ENCODE measurements at places on chromosomes 7 and 10.

- DNase-seq: no peak
Measured at GRCh38 chr10:113095419-113096127, 145.5 kb downstream of the TCF7L2 start.

- peak; percentile 48 for DNase-seq
Measured at GRCh38 chr10:48551861-48552591, 52.8 kb downstream of the ARHGAP22 start.

- no peak for DNase-seq
Measured at GRCh38 chr10:88840881-88841280, 10.8 kb downstream of the ANKRD22 start.

DNA sequence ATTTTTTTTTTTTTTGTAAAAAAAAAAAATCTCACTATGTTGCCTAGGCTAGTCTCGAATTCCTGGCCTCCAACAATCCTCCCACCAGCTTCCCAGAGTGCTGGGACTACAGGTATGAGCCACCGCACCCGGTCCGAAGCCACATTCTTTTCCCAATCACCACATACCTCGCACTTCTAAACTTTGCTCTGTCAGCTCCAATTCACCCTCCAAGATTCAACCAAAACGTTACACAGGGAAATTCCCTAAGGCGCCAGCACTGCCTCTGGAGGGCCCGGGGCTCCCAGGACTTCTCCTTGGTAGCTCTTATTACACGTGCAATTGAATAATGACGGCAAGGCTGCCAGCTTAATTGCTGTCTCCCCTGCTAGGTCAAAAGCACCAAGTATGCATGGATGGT lies 10.3 kb upstream of the DNAAF5 start:
- no peak for DNase-seq

GRCh38 chr7:144786522-144786921 lies 49.3 kb downstream of the TPK1 start:
- no peak for DNase-seq

GRCh38 chr7:150451833-150452461 lies 1.5 kb downstream of the GIMAP8 start:
- peak; percentile 3 for DNase-seq

DNA sequence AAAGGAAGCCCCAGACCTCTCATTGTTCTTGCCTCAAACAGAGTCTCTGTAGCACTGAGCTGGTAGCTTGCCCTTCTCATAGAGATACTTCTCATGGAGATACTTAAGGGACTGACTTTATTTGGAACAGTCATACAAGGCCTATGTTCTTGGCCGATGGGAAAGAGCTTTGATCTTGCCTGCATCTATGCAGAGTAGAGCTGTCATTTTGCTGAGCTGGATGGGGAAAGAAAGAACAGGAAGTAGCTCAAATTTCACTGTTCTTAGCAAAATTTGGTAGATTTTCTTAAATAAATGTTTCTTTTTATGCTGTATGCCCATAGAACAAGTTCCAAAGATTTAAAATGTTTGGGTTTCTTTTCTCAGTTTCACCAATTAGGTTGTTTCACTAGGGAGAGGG lies 119.3 kb upstream of the SEC61G start:
- no peak for DNase-seq

- no peak for DNase-seq
Measured at GRCh38 chr7:85074992-85075391, 111.9 kb downstream of the SEMA3D start.

DNA sequence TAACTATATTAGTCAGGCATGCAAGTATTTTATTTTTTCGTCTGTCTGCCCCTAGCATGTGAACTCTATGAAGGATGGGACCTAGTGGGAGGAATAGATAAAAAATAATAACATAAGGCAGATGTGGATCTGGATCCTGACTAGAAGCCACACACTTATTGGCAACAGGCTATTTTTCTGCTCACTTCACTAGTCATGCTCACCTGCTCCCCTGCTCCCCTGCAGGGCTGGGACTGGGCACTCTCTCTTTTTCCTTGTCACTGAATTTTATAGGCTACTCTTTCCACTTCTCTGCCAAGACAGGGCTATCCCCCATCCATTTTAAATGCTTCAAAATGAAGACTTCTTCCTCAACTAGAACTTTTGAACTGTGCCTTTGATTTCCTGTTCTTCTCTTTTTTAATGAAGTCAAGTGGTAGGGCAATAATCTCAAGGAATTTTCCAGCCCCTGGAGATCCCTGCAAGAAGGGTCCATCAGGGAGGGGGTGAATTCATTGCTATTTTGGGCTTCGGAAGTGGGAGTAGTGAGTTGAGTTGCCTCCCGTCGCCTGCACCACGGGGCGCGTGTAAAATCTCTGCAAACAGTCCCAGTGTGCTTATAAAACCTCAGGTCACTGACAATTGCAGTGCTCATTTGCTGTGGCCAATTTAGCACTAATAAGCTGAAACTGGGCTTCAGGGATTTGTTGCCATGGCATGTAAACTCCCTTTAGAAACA lies 156.7 kb upstream of the NPVF start:
- DNase-seq: no peak

- peak; percentile 84 for DNase-seq
Measured at GRCh38 chr10:104353325-104354048, at the start of gene CFAP58. TSS of gene CFAP58 (plus strand) at chr10:104353833. CDS start at chr10:104353898, 65 bp downstream.

DNA sequence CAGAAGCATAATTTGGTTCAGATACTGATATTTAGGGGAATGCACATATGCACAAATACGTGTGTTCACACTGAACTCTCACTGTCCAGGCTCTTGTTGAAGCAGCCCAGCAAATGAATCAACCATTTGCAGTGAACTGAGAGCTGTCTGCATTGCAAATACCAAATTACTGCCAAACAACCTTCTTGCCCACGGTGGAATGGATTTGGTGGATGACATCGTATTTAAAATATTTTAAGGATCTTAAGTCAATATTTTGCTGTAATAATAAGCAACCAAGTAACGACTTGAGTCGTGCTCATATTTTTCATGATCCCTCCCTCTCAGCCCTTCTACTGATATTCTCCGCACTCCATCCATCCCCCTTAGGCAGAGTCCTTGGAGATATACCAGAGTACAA lies 107.9 kb upstream of the FEZF1 start:
- no peak for DNase-seq

DNA sequence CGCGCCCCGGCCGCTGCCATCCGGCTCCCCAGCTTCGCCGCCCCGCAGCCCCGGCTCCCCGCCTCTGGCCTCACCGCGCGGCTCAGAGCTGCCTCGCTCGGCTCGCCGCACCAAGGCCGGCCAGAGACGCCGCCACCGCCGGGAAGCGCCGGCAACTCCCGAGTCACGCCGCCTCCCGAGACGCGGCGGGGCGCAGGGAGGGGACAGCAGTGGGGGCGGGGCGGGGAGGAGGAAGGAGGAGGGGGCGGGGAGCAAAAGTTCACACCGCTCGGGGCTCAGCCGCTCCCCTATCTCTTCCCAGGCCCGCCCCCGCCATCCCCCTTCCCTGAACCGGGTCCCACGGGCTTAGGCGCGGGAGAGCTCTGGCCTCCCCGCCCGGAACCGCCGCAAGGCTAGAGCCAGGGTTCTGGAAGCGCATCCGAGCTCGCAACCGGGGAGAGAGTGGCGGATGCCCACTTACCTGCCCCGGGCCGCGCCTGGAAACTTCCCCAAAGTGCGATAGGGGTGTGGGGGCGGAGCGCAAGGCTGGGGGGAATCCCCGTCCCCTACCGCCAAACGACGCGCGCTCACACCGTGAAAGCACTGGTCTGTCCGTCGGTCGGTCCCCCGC lies 1.0 kb downstream of the CHST15 start:
- DNase-seq: peak; percentile 59

GRCh38 chr10:62916141-62916603 lies 100.0 kb upstream of the EGR2 start:
- DNase-seq: peak; percentile 25

- DNase-seq: no peak
Measured at GRCh38 chr10:132249824-132250375, 57.9 kb downstream of the STK32C start.

- DNase-seq: no peak
Measured at GRCh38 chr7:94662548-94662947, 6.6 kb upstream of the SGCE start.

DNA sequence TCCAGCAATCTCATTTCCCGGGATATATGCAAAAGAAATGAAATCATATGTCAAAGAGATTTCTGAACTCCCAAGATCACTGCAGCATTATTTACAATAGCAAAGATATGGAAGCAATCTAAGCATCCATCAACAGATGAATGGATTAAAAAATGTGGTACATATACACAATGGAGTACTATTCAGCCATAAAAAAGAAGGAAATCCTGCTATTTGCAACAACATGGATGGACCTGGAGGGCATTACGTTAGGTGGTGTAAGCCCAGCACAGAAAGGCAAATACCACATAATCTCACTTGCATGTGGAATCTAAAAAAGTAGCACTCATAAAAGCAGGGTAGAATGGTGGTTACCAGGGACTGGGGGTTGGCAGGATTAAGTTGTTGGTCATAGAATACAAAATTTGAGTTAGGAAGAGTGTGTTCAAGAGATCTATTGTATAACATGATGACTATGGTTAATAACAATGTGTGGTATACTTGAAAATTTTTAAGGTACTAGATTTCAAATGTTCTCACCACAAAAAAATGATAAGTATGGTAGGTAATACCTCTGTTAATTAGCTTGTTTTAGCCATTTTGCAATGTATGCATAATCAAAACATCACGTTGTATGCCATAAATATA lies 32.9 kb upstream of the EIF5AL1 start:
- DNase-seq: no peak

GRCh38 chr7:3914051-3914775 lies 613.2 kb downstream of the SDK1 start:
- DNase-seq: no peak

DNA sequence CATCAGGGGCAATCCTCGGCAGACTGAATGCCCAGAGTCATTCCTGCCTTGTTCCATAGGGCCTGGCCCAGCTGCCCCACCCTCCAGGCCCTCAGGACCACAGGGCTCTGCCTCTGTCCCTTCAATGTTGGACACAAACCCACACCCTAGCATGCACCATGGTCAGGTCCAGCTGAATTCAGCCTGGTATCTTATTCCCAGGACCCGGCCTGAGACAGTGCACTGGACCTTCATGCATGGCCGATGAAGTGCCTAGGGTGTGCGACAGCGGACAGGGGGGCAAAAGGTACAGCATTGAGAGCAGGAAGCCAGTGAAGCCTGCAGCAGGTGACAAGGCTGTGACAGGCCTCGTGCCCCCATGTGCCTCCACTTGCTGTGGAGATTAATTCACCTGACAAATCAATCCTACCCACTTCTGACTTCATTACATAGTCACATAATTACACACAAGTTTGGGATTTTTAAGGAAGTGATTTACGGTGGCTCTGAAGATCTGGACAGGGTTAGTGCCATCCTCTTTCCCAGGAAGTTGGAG lies 261.9 kb downstream of the GRID1 start:
- no peak for DNase-seq

- no peak for DNase-seq
Measured at GRCh38 chr7:149355390-149356048, 93.5 kb downstream of the ZNF783 start.

DNA sequence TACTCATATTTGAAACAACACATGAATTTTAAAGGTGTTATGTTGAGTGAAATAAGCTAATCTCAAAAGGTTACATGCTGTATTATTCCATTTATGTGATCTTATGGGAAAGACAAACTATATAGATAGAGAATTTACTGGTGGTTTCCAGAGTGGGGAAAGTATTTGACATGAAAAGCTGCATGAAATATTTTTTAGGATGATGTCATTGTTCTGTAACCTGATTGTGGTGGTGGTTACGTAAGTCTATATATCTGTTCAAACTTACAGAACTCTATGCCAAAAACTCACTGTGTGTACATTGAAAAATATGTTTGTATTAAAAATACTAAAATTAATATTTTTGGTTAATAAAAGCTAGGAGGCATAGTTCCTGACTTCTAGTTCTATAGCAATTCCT lies 453.0 kb downstream of the SORCS3 start:
- DNase-seq: no peak

DNA sequence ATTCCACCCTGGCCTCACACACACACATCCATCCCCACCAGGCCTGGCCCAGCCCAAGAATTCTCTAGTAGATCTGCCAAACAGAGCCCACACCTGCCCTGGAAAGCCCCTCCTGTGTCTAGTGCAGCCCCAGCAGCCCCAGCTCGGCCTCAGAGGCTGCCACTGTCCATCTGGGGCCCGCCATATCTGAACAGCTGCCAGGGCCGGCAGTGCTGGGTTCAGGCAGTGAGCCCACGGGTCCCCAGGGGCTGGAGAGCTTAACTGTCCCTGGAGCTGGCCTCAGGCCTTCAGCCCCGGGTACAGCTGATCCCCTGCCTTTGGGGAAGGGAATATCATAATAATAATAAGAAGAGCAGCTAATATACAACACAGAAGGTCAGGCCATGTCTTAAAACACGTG lies 574 bp downstream of the MYL10 start:
- DNase-seq: no peak
